Foreskin keratinocyte (primary cell): ENCODE measurements at places on chromosomes 12 and 14. TPM values are rescaled to one million over a fixed set of nuclear protein-coding genes. Genes with fewer than 3 reads are reported as not detected.

- DNase-seq, result no peak
These were observed 149.4 kb downstream of the GPR65 start for GRCh38 chr14:88154321-88154720.

GRCh38 chr12:82740-83139 lies 16.2 kb downstream of the IQSEC3 start:
- DNase-seq, result no peak

DNA sequence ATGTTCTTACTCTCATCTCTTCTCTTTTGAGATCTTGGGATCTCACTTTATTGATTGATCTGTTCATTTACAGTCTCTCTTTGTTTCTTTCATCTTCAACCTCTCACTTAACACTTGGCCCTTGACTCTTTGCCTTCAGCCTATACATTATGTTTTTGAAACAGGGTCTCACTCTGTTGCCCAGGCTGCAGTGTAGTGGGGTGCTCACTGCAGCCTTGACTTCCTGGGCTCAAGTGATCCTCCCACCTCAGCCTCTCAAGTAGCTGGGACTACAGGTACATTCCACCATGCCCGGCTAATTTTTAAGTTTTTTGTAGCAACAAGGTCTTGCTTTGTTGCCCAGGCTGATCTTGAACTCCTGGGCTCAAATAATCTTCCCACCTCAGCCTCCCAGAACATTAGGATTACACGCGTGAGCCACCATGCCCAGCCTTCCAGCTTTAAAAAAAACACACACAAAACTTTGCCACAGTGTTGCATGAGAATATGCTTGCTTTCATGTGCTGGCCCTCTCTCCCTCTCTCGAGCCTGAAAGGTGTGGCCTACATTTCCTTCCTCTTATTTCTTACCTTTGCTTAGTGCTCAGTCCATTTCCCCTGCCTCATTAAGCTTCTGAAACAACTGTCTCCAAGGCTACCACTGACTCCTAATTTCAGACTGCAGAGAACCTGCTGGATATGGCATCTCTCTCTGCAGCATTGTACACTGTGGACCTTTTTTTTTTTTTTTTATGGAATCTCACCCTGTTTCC lies 9.9 kb downstream of the DIP2B start:
- DNase-seq, result no peak

DNA sequence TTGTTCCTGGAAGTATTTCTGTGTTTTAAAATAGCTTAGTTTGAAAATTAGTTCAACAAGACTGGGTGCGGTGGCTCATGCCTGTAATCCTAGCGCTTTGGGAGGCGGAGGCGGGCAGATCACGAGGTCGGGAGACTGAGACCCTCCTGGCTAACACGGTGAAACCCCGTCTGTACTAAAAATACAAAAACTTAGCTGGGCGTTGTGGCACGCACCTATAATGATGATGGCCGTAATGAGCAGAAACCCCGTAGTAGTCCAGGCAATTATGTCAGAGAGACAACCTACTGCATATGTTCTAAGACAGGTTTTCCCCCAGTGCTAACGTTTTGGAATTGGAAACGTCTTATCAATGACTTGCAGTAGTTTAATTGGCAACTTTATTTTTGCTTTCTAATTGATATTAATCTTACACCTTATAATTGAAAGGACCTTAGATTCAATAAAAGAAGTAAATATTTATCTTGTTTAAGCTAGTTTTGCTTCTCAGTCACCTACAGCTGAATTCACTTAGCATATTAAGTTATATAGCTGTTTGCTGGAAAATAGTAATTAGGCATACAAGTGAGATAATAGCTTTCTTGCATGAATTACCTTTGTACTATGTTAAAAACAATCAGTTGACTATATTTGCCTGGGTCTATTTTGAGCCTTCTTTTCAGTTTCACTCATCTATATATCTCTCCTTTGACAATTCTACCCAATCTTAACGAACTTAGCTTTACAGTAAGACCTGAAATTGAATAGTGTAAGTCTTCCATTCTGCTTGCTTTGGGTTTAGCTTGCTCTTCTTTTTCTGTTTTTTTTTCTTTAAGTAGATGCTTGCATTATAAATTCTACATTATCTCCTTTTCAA lies 15.6 kb downstream of the CLECL1 start:
- DNase-seq, result no peak

Gene TAS2R30
- not detected in 2 replicates for polyA plus RNA-seq

GRCh38 chr14:90409209-90409730 lies 12.4 kb downstream of the CALM1 start:
- DNase-seq, result peak; percentile 71

GRCh38 chr12:125852116-125852515 lies 786.9 kb downstream of the AACS start:
- no peak for DNase-seq

DNA sequence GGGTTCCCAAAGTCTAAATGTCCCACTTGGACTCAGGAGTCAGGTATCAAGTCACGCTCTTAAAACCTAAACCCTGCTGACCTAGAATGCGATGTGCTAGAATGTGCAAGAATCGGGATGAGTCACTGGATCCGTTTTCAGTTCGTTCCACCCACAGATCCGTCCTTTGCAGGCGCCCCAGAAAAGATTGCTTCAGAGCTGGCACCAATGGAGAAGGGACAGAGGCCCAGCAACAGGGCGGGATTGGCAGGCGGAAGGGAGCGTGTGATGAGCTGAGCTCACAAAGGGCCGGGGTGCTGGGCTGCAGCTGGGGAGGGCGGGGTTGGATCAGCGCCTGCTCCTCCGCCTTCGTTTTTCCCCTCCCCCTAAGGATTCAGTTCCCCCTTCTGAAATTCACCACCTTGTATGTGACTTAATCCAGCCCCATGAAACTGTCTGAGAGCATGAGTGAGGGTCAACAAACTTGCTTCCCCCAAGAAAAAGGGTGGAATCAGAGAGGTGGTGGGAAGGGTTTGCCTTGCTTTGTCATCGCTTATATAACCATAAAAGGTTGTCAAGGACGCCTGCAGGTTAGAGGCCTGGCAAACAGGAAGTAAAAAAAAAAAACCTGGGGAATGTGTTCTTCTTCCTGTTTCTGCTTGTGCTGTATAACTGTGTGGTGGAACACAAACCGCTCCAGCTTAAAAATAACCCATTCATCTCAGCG lies 2.8 kb upstream of the UBC start:
- DNase-seq, result peak; percentile 99

GRCh38 chr12:131454418-131455217 lies 256.3 kb upstream of the SFSWAP start:
- no peak for DNase-seq

Gene TAS2R8
- not detected in 2 replicates for polyA plus RNA-seq

DNA sequence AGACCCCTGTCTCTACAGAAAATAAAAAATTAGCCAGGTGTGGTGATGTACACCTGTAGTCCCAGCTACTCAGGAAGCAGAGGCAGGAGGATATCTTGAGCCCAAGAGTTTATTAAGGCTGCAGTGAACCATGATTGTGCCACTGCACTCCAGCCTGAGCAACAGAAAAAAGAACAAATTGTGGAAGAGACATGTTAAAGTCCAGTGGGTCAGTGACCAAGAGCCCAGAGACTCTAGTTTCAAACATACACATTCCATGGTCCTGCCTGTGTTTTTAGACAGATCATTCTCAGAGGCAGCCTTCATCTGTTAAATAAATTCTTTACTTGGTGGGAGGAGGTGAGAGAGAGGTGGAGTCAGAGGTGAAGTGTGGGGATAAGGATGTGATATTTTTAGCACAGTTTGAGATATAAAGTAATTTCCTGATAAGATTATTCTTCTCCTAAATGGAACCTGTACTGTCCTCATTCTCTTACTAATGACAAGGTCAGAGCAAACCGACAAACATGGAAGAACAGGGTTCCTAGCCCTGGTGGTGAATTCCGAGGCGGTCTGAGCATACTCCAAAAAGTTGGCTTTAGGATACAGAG lies 48.7 kb downstream of the RASSF3 start:
- no peak for DNase-seq

Gene ANO4
- polyA plus RNA-seq, result 9.0 and 22.8 TPM in 2 replicates

Gene TMEM121
- 0.76 and 1.6 TPM in 2 replicates for polyA plus RNA-seq

- no peak for DNase-seq
These were observed 1.6 kb upstream of the CDKN1B start for GRCh38 chr12:12715459-12716150.

- peak; percentile 19 for DNase-seq
These were observed 6.1 kb upstream of the PSMA3 start for GRCh38 chr14:58238252-58239243.

- no peak for DNase-seq
These were observed 694 bp downstream of the AKAP5 start for GRCh38 chr14:64465831-64466554.

Gene PCED1B
- 6.0 and 7.1 TPM in 2 replicates for polyA plus RNA-seq

GRCh38 chr14:91879196-91879595 lies 11.9 kb upstream of the TC2N start:
- peak; percentile 45 for DNase-seq

Gene TEX52
- not detected in 2 replicates for polyA plus RNA-seq

DNA sequence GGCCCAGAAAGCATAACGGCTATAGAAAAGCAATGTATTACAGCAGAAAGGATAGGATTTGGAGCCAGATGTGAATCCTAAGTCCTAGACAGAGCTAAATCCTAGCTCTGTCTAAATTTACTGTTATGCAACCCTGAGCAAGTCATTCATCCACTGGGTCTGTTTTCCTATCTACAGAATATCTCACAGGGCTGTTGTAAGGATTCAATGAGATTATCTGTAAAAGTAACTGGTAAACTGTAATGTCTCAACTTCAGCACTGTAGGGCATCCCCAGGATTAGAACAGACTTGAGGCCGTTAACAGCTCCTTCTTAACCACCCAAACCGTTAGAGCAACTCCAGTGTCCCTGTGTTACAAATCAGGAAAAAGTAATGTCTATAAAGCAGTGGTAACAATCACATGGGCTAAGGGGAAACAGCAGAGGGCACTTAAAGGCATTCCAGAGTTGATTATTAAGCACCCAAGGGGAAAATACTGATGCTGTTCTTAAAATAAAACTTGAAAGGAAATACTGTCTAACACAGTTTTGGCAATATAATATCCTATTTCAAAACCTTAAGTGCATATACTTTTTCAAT lies 10.1 kb downstream of the GMFB start:
- DNase-seq, result no peak

DNA sequence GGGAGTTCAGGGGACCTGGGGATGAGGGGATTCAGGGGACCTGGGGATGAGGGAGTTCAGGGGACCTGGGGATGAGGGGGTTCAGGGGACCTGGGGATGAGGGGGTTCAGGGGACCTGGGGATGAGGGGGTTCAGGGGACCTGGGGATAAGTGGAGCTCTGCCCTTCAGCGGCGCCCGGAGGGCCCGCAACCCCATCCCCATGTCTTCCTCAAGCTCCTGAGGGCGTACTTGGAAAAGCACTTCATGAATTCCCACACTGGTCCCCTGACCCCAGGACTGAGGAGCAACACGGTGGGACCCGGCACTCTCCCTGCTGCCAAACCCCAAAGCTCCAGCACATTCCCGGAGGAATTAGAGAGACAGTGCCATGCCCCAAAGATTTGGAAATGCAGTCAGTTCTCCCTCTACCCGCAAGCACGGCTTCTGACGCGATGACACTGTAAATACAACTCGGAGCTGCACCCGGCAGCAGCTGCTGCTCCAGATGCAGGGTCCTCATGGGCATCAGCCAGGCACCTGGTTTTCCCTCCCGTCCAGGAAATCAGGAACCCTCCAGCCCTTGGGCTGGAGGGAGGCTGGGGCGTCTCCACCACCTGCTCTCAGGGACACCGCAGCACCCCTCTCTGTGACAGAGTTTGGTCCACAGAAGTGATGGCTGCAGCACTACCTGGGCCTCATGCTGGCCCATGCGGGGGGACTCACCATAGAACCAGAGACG lies 32.8 kb upstream of the C14orf180 start:
- DNase-seq, result no peak

DNA sequence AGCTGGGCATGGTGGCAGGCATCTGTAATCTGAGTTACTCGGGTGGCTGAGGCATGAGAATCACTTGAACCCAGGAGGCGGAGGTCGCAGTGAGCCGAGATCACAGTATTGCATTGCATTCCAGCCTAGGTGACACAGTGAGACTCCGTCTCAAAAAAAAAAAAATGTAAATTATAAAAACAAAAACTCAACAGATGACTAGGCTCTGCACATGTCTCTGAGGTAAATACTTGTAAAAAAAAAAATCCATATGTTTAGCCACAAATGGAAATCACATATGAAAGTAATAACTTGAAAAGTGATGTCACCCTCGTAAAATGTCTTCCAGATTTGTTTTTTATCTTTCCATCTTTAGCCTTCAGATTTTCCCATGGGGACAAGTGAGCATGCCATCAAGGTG lies 85.0 kb downstream of the KICS2 start:
- DNase-seq, result no peak

- DNase-seq, result no peak
These were observed 21.6 kb downstream of the RFC5 start for GRCh38 chr12:118038137-118038536.

Gene OTX2
- not detected in 2 replicates for polyA plus RNA-seq

DNA sequence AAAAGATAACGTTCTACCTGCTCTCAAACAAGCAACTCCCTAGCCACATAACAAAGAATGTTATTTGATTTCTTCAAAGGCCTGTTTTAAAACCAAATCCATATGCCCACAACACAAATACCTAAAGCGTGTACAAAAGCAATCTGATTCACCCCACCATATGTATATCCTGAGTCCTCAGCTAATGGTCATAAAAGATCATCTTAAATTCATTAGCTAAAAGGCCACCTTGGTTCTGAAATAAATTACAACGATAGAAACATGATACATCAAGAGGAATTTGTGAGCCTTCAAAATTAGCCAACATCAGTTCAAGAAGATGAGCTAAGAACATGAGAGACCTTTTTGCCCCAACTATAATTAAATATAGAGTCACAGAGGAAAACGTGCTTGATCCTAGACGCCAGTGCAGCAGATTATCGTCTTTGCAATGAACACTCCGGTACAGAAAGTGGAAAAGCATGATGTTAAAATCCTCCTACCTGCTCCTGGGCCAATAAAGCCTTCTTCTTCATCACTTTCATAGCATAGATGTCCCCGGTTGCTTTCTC lies 20.0 kb downstream of the CIT start:
- DNase-seq, result no peak

DNA sequence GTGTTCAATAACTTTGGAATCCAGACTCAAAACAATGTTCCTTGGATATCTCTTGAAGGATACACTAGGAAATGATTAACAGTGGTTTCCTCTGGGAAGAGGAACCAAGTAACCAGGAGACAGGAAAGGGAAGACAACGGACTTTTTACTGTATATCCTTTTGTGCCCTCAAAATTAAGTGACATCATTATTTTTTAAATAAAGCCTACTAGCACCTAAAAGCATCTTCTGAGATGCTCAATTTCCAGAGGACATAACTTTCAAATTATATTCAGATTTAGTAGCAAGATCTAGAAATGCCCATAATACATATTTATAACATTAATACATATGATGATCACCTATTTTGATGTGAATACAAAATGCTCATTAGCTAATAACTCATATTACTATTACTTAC lies 6.5 kb downstream of the HECTD1 start:
- no peak for DNase-seq

DNA sequence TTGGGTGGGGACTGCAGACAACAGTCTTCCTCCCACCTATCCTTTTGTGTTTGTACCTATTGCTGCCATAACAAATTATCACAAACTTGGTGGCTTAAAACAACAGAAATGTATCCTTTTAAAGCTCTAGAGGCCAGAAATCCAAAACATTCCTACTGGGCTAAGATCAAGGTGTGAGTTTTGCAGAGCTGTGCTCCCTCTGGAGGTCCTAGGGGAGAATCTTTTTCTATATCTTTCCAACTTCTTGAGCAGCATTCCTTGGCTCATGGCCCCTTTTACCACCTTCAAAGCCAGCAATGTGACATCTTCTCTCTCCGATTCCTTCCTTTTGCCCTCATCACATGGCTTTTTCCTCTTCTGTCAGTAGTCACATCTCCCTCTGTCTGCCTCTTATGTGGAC lies 190.6 kb downstream of the TTC8 start:
- DNase-seq, result no peak
